ENCODE measurements at places on chromosomes 16 and 17.
A peak's percentile ranks its signal among the peaks of the same experiment; 100 is the strongest.

- no peak for DNase-seq
Measured at GRCh38 chr17:55496094-55496881, 15.0 kb downstream of the SMIM36 start.

DNA sequence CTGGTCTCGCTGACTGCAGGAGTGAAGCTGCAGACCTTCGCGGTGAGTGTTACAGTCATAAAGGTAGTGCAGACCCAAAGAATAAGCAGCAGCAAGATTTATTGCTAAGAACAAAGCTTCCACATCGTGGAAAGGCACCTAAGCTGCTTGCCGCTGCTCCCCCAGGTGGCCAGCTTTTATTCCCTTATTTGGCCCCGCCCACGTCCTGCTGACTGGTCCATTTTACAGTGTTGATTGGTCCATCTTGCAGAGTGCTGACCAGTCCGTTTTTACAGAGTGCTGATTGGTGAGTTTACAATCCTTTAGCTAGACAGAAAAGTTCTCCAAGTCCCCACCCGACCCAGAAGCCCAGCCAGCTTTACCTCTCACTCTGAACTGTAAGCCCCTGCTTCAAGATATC lies 227.8 kb downstream of the ABCC12 start:
- no peak for DNase-seq

GRCh38 chr16:2852003-2852730 lies 5.8 kb downstream of the PRSS22 start:
- DNase-seq, result no peak

GRCh38 chr17:7043497-7044198 lies at the start of gene SLC16A11:
TSS of gene SLC16A11 (minus strand) at chr17:7044092. CDS start at chr17:7043513, 579 bp downstream.
- DNase-seq, result peak; percentile 28

DNA sequence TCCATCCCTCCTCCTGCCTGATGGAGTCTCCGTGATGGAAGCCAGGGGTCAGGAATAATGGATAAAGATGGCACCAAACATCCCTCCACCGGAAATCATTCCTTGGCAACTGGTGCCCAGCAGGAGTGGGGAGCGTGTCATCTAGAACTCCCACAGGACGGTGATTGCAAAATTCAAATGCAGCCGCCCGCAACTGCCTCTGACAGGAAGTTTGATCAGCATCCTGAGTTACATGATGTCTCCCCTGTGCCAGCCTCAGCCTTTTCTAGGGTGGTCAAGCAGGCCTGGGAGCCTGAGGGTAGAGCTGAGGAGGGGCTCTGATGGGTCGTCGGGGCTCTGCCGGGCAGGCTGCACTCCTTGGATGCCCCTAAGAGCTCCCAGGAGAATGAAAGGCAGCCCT lies 52.8 kb downstream of the GSG1L start:
- no peak for DNase-seq

- DNase-seq, result no peak
Measured at GRCh38 chr17:61828694-61829093, 34.6 kb downstream of the BRIP1 start.

GRCh38 chr16:50207652-50208051 lies 54.5 kb downstream of the TENT4B start:
- DNase-seq, result no peak
